CD4-positive, alpha-beta memory T cell (primary cell): ENCODE measurements at places on chromosomes 5 and 9.

DNA sequence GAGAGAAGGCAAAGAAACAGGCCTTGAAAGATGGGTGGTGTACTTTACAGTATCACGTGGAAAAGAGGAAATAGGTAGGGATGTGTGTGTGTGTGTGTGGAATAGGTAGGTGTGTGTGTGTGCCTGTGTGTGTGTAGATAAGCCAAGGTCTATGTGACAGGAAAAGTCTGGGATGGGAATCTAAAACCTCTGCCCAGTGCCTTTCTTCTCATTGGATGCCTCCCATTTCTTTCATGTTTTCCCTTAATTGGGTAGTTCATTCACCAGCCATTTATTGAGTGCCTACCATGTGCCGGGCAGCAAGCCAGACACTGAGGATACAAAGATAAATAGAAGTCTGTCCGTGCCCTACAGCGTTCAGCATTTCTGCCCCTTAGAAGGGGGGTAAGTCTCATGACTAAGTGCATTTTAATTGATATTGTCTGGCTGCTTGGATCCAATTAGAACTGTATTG, 1.0 kb downstream of the URM1 start:
- DNase-seq: no peak

DNA sequence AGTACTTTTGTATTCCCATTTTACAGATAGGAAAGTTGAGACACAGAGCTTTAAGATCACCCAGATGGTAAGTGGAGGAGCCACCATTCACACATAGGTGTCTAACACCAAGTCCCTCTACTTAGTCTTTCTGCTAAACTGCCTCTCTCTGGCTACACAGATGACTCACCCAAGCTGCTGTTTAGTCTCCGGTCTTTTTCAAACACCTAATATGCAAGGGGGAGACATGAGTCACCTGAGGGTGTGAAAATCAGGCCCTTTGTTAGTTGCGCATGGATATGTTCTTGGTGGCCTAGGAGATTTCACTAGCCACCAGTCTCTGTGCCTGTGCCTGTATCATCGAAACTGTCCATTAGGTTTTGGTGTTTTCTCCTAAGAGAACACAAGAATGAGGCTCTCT, 117.8 kb downstream of the MAST4 start:
- no peak for DNase-seq

- DNase-seq: no peak
Measured at GRCh38 chr5:62477801-62478200, 65.2 kb downstream of the IPO11 start.

- DNase-seq: no peak
Measured at GRCh38 chr9:92463984-92464383, 18.3 kb downstream of the ASPN start.

DNA sequence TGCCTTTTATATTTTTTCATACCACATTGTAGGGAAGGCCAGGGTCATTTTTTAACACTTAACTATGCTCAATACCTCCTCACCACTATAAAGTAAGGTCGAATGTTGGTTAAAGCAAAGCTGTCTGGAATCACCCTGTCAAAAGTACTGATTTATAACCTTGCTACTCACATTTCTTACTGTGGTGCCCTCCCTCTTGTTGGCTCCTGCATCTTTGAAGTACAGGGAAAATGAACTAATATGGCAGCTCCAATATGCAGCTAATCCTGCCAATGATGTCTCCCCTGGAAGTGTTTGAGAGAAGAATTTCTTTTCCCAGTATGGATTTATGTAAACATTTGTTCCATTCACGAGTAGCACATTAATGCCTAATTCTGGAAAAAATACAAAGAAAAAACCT, 108.4 kb upstream of the RPS23 start:
- DNase-seq: no peak

DNA sequence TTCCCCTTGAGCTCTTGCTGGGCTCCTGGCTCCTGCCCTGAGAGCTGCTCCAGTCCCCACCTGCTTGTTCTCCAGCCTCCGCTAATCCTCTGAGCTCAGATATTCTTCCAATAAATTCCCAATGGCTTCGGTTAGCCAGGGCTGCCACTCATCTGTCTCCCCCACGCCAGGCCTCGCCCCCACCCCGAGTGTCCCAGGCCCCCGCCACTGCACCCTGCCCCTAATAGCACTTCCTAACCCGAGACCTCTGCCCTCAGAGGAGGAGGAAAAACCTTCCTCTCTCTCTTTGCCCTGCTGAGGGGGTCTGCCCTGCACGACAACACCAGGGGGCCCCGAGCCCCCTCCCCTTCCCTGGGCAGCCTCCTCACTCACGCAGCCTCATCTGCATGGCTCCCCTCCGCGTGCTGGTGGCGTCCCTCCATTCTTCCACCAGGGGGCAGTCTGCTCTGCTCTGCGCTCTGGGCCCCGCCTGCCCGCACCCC, 5.4 kb upstream of the LCN15 start:
- DNase-seq: peak; percentile 37

GRCh38 chr5:149667084-149667828, 62.9 kb upstream of the PPARGC1B start:
- no peak for DNase-seq

GRCh38 chr9:70043689-70044489, at the start of gene MAMDC2:
TSS of gene MAMDC2 (plus strand) at chr9:70043848. CDS start at chr9:70044198, 350 bp downstream.
- no peak for DNase-seq

DNA sequence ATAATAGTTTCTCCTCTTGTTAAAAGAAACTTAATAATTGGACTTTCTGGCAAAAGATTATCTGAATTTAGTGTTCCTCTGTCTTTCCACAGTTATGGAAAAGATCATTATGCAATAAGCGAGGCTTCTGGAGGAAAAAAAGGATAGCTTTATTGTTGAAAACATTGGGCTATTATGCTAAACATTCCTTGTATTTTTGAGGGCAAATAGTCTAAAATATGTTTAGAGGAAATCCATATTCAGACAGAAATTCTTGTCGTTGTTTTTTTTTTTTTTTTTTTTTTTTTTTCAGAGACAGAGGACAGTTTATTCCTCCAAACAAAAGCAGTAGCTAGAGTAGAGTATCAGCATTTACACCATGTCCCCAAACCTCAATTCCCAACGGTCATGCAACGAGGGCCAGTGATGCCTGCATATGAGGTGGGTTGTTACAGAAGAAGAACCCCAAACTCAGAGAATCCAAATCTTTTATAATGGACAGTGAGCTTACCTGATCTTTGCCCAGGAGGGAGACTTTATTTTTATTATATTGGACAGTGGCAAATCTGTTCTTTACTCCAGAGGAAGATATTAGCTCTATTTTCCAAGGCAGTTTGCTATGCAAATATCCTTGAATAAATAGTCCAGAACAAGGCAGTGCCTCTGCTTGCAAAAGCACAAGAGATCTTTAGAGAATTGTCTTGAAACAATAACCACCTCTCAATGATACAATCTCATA, 48.4 kb upstream of the CDK5RAP2 start:
- no peak for DNase-seq

DNA sequence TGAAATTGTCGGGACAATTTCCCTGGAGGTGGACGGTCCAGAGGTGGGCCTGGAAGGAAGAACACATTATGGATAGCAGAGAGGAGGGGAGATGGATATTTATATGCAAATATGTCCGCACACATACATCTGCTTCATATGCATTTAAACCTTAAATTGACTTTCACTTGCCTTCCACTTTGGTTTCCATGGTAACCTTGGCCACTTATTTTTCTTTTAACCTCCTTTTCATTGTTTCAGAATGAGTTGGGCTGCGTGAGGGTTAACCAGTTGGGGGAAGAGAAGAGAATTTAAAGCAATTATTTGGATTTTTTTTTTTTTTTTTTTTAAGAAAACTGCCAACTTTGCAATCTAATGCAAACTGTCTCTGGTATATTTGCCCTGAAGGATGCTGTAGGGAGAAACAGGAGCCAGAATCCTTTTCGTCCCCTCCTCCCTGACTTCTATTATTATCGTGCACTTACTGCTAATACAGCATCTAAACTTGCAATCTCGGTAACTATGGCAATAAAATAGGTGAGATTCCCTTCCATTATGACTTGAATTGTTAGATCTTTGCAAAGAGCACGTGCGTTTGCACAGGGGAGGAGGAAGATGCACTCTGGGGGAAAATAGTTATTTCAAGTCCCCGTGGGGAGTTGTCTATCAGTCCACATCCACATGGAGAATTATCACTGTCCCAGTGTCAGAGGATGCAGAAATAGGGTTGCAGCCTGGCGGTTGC, 35.6 kb downstream of the TLR4 start:
- DNase-seq: no peak

DNA sequence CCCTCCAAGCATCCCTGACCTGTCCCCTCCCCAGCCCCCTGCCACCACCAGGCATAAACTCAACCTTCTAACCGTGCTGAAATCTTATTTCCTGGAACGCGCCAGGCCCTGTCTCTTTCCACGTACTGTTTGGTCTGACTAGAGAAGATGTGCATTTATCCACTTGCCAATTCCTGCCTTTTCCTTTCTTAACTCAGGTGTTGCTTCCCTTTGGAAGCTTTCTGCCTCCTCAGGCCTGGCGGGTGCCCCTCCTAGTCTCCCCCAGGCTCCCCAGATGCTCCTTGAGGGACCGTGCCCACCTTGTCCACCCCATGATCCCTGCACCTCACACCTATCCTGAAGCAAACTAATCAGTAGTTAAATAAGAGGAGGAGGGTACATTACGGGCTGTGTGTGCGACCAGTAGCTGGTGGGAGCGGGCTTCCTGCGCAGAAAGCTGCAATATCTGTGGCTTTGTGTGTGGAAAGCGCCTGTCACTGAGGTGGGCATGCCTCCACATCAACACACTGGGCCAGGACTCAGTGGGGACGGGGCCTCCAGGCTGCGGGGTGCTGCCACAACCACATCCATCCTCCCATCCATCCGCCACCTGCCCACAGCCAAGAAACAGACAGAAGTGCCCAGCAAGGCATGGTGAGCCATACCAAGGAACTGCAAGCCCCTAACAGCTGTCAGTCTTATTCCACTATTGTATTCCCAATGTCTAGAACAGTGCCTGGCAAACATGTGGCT, 73.5 kb downstream of the COL23A1 start:
- DNase-seq: no peak

DNA sequence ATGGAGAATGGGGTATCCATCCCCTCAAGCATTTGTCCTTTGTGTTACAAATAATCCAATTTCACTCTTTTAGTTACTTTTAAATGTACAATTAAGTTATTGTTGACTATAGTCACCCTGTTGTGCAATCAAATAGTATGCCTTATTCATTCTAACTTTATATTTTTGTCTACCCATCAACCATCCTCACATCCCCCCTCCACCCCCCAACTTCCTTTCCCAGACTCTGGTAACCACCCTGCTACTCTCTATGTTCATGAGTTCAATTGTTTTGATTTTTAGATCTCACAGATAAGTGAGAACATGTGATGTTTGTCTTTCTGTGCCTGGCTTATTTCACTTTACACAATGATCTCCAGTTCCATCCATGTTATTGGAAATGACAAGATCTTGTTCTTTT, 15.4 kb upstream of the RANBP17 start:
- DNase-seq: no peak

DNA sequence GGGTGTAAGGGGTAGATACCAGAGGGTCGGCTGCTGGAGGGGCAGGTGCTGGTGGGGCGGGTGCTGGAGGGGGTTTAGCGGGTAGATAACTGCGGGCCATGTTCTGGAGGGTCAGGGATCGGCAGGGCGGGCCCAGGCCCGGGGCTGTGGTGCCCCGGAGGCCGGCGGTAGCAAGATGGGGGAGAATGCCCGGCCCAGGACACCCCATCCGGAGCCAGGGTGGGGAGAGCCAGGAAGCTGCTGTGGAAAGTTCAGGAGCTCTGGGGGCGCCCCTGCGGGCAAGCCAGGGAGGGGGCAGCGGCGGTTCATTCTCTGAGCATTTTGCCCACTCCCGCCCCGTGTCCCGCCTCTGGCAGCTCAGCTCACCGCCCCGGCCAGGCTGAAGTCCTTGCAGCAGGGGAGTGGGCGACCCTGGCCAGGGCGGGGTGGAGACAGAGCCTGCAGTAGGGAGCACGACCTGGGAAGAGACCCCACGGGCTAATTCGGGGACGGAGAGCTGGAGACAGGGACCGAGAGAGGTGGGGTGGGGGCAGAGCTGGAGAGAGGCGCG, 538 bp downstream of the PRRT1B start:
- no peak for DNase-seq

DNA sequence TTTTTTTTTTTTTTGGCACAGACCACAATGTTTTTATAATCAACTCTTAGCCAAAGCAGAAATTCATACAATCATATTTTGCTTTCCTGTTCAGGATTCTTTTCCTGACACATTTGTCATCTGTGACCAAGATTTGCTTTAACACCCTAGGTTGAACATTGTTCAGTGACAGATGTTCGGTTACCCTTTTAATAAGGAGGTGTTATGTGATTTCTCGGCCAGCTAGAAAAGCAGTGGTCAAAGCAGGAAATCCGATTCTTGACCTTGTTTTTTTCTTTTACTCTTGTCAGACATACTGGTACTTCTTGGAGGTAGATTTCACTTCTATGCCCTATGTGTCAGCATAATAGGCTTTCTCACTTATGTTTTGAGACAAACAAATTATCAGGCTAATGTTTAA, 335.3 kb upstream of the ACTBL2 start:
- no peak for DNase-seq

- DNase-seq: no peak
Measured at GRCh38 chr5:154005648-154006047, 33.1 kb downstream of the FAM114A2 start.

- no peak for DNase-seq
Measured at GRCh38 chr5:1831677-1832313, 30.6 kb downstream of the NDUFS6 start.

- no peak for DNase-seq
Measured at GRCh38 chr5:159226451-159226850, 17.1 kb upstream of the RNF145 start.

DNA sequence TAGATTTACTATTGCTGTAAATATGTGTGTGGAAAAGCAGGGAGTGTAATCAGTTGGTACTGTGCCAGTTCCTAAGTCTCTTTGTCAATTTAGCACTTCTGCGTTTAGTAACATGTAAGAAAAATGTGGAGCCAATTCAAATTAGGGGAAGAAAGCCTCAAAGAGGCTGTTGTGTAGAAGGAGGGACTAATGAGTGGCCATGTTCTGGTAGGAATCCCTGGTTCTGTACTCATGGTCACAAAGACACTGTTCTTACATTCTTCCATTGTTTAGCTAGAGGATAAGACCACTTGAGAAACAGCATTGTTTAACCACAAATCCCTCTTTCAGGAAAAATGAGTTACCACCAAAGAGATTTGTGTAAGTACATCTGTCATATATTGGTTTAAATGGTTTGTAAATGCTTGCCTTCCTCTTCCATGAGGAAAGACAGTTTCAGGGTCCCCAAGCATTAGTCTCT, 14.9 kb downstream of the ARHGEF28 start:
- no peak for DNase-seq
